ENCODE measurements at places on chromosomes 16 and 17. TPM values are rescaled to one million over a fixed set of nuclear protein-coding genes. Genes with fewer than 3 reads are reported as not detected.

SUPT4H1 gene
- total RNA-seq: 90.2 TPM

ITGB4 gene
- total RNA-seq: 2.2 TPM

SAMD14 gene
- 4.7 TPM for total RNA-seq

AURKB gene
- 1.7 TPM for total RNA-seq

ABCC11 gene
- total RNA-seq: not detected

HSDL1 gene
- total RNA-seq: 13.1 TPM

OTOP2 gene
- not detected for total RNA-seq

ARSG gene
- total RNA-seq: 19.6 TPM

GGA2 gene
- 281 TPM for total RNA-seq

ZNF423 gene
- total RNA-seq: not detected

MYOCD gene
- total RNA-seq: 8.0 TPM

KRT33B gene
- not detected for total RNA-seq

DNA sequence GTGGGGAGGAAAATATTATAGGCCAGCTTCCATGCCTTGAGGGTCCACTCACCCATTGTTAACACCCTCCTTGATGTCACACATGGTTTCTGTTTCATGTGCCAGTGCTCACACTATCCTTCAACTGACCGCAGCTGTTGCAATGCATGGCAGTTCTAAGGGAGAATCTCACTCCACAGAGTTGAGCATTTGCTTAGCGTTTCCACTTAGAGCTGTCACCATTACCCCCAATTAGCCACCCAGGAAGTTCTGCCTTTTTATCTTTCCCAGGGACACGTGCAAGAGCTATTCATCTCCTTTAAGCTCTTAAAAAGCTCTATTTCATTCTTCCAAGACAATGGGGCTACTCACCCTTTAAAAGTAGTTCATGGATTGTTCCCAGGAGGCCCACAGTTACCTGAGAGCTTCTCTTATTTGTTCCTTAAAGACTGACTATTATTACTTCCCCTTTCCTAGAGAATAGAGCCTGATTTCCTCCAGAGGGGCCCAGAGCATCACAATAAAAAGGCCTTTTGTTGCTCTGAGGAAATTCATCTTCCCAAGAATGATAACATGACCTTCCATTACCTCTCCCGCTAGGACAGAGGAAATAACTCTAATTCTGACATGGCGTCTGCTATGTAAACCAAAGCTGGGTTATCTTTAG lies 126.8 kb downstream of the CACNG3 start:
- H3K27ac ChIP-seq: no peak overlapping the region
- DNase-seq: no peak
- peaks cover 3% of the 10 kb centered on the region for H3K36me3 ChIP-seq
- H3K4me3 ChIP-seq: no peak overlapping the region

GRCh38 chr17:32160526-32160925 lies 18.2 kb downstream of the RHOT1 start:
- no peak for DNase-seq
- H3K27ac ChIP-seq: no peak overlapping the region
- H3K36me3 ChIP-seq: peaks cover 34% of the 10 kb centered on the region
- H3K4me1 ChIP-seq: no peaks in the 10 kb centered on the region
- no peaks in the 10 kb centered on the region for H3K27me3 ChIP-seq
- H3K4me3 ChIP-seq: no peak overlapping the region

DNA sequence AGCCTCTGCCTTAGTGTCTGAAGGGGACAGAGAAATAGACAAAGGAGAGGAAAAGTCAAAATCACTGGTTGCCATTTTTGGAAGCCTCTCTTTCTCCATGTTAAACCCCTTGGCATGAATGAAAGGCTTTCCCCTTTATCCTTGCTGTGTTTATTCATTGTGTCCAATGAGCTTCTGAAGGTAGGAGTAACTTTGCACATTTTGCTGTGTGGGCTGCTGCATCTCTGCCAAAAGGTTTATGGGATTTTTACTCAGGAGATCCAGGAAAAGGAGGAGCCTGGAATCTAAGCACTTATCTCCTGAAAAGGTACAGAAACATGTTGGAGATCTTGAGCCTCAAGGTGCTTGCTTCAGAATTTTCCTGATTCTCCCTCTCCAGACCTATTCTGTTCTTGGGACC lies 3.9 kb downstream of the CNTROB start:
- no peaks in the 10 kb centered on the region for H3K27me3 ChIP-seq
- H3K4me3 ChIP-seq: no peak overlapping the region
- peaks cover 49% of the 10 kb centered on the region for H3K36me3 ChIP-seq

DNA sequence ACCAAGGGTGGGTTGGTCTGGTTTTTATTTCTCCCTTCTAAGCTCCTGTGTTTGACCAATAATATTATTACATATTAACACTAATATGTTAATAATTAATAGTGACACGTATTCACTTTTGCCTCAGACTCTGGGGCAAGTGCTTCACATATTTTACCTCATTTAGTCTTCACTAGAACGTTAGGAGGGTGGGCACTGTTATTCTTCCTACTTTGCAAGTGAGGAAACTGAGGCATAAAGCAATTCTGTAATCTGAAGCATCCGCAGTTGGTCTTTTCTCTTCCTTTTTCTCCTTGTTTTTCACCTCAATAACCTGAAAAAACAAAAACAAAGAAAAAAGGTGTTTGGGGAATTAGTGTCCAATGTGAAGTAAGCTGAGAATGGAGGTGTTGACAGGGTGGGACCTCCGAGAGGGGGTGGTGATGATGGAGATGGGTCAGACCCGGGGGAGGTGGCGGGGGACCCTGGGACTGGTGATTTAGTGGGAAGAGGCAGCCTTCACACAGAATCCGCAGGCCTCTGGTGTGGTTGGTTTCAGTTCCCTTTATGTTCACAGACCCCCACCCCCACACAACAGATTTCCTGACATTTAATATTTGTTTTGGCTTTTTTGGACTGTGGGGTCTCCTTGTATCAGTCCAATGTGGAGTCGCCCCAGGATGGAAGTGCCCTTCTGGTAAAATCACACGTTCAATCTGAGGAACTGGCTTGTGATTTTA lies 3.7 kb downstream of the CDH1 start:
- no peak overlapping the region for H3K4me3 ChIP-seq
- H3K27ac ChIP-seq: peak overlapping the region; percentile 74
- no peaks in the 10 kb centered on the region for H3K36me3 ChIP-seq
- peaks cover 12% of the 10 kb centered on the region for H3K27me3 ChIP-seq

GRCh38 chr17:12342609-12343435 lies 322.1 kb downstream of the MAP2K4 start:
- no peaks in the 10 kb centered on the region for H3K27me3 ChIP-seq
- no peak for DNase-seq
- no peaks in the 10 kb centered on the region for H3K4me1 ChIP-seq
- no peak overlapping the region for H3K4me3 ChIP-seq
- no peak overlapping the region for H3K27ac ChIP-seq

- peaks cover 29% of the 10 kb centered on the region for H3K36me3 ChIP-seq
- no peak overlapping the region for H3K4me3 ChIP-seq
- DNase-seq: no peak
- H3K4me1 ChIP-seq: no peaks in the 10 kb centered on the region
- no peak overlapping the region for H3K27ac ChIP-seq
These were observed 98.0 kb downstream of the KPNA2 start for GRCh38 chr17:68133346-68134045.

DNA sequence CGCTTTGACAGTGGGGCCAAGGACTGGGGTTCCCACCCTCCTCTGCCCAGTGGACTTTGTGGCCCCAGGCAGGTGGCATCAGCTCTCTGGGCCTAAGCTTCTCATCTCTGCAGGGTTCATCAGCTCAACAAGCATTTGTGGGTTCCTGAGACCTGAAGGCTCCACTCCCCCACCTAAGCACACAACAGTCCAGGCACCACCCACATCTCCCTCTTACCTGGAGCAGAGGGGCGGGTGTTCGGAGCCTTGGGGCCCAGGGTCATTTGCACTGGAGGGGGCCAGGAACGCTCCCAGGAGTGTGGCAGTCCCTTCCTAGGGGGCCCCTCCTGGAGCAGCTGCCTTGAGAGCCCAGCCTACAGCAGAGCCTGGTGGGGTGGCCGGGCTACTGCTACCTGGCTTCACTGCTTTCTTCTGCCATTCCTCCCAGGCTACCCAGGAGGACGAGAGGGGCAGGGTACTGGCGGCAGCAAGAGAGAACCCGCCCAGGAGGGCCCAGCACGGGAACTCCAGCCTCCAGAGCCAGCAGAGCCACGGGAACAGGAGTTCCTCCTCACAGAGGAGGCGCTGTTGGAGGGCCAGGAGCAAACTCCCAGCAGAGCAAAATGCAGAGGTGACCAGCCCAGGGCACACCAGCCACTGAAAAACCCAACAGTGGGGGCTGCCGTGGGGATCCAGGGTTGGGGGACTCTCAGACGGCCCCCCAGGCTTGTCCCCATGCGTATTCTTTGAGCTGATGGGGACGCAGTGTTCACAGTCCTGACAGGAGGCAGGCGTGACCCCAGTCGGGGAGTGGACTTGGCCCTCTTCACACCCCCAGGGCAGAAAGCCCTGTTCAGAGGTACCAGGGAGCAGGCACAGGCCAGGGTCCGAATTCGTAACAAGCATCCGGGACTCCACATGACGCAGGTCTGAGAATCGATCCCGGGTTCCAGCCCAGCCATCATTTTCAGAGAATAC lies 35.1 kb upstream of the SLC38A10 start:
- H3K27ac ChIP-seq: no peak overlapping the region
- peaks cover 4% of the 10 kb centered on the region for H3K4me1 ChIP-seq
- no peak for DNase-seq
- no peaks in the 10 kb centered on the region for H3K36me3 ChIP-seq

DNA sequence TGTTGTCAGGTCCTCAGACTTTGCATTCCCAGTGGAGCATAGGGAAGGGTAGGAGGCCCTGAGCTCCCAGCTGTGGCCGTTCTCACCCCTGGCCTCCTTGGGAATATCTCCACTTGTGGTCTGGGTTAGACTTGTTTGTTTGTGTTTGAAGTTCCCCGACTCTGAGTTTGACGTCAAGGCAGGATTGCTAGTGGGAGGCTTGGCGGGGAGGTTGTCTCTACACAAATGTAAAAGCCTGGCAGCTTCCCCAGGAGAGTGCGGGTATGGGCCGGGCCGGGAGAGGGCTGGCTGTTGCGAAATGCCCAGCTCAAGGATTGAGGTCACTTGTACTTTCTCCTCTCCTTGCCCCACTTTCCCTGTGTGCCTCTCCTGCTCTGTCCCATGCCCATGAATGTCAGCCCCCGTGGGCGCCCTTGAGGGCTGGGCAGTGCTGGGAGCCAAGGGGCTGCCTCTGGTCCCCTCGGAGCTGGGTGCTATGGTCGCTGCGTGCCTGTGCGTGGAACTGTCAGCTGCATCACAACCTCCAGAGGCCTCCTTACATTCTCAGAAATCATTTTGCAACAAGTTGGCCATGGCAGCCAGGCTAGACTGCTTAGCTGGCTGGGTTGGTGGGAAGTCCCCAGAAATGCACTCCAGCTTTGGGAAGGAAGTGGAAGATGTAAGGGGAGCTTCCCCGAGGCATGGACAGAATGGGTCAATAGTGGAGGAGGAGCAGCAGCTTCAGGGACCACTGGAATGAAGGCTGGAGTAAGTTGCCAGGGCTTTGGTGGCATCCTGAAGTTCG lies 84.3 kb downstream of the KSR1 start:
- H3K36me3 ChIP-seq: no peaks in the 10 kb centered on the region
- H3K27ac ChIP-seq: no peak overlapping the region
- no peaks in the 10 kb centered on the region for H3K27me3 ChIP-seq
- H3K4me3 ChIP-seq: no peak overlapping the region
- DNase-seq: no peak

DNA sequence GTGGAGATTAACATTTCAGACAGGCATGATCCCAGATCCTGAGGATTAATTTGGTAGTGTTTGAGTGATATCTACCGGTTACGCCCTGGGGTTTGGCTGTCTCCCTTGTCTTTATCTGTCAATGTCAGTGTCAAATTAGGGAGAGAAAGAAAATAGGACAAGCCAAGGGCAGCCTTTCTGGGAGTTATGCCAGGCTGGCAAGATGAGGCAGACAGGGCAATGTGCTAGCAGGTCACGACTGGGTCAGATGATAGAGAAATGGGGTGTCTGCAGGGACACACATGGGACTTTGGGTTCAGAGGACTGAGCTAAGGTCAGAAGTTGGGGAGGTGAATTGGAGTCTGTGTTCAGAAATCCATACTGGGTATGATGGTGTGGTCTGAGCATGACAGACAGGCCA lies 27.4 kb upstream of the LYRM9 start:
- DNase-seq: no peak
- no peaks in the 10 kb centered on the region for H3K4me1 ChIP-seq
- H3K36me3 ChIP-seq: no peaks in the 10 kb centered on the region
- H3K27me3 ChIP-seq: peaks cover 11% of the 10 kb centered on the region
- no peak overlapping the region for H3K27ac ChIP-seq

GRCh38 chr16:15949210-15950160 lies at the start of gene ABCC1:
TSS of gene ABCC1 (plus strand) at chr16:15949616. CDS start at chr16:15949752, 136 bp downstream.
- peak within 1 kb of the TSS; percentile 93 for H3K4me3 ChIP-seq
- H3K4me1 ChIP-seq: peaks cover 40% of the 10 kb centered on the region
- no peaks in the 10 kb centered on the region for H3K27me3 ChIP-seq
- peaks cover 5% of the 10 kb centered on the region for H3K36me3 ChIP-seq

GRCh38 chr17:8574687-8575086 lies 55.8 kb downstream of the MYH10 start:
- no peaks in the 10 kb centered on the region for H3K4me1 ChIP-seq
- no peak for DNase-seq
- no peak overlapping the region for H3K4me3 ChIP-seq
- H3K27me3 ChIP-seq: no peaks in the 10 kb centered on the region

- no peak for DNase-seq
- peak overlapping the region; percentile 80 for H3K4me3 ChIP-seq
- H3K4me1 ChIP-seq: peaks cover 41% of the 10 kb centered on the region
- H3K27ac ChIP-seq: peak overlapping the region; percentile 92
These were observed 1.0 kb upstream of the YPEL3 start for GRCh38 chr16:30096862-30097563.

- no peaks in the 10 kb centered on the region for H3K36me3 ChIP-seq
- H3K4me1 ChIP-seq: no peaks in the 10 kb centered on the region
- H3K27me3 ChIP-seq: peaks cover 13% of the 10 kb centered on the region
- H3K27ac ChIP-seq: no peak overlapping the region
These were observed 114.4 kb downstream of the SEC14L1 start for GRCh38 chr17:77254951-77255825.

DNA sequence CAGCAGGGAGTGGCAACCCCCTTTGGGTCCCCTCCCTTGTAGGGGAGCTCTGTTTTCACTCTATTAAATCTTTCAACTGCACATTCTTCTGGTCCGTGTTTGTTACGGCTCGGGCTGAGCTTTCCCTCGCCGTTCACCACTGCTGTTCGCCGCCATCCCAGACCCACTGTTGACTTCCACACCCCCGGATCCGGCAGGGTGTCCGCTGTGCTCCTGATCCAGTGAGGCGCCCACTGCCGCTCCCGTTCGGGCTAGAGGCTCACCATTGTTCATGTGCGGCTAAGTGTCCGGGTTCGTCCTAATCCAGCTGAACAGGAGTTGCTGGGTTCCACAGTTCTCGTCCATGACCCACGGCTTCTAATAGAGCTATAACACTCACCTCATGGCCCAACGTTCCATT lies 408.1 kb downstream of the KCNJ2 start:
- H3K27ac ChIP-seq: no peak overlapping the region
- no peak overlapping the region for H3K4me3 ChIP-seq
- no peaks in the 10 kb centered on the region for H3K4me1 ChIP-seq
- H3K27me3 ChIP-seq: no peaks in the 10 kb centered on the region
- H3K36me3 ChIP-seq: no peaks in the 10 kb centered on the region
